ENCODE measurements at places on chromosomes 5 and 9.

DNA sequence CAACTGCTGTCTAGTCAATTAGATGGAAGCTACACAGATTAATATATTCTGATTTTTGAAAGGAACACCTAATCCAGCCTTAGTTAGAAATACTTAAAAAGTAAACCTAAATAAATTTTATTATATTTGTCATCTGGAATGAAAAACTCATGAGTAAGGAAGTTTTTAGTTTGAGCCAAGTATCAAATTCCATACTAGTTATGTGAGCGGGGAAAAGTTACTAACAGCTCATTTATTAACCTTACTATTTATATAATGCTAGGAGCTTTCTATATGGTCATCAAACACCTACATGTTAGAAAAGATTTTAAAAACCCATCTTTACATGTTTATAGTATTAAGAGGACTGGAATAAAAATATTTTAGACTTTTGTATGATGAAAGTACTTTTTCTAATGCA is 41.6 kb upstream of the POU5F2 start:
- no peak for DNase-seq

GRCh38 chr5:36174119-36174518 is 22.2 kb downstream of the SKP2 start:
- no peak for DNase-seq

- DNase-seq: no peak
Observed at GRCh38 chr5:71586052-71586940, 844 bp upstream of the MCCC2 start.

DNA sequence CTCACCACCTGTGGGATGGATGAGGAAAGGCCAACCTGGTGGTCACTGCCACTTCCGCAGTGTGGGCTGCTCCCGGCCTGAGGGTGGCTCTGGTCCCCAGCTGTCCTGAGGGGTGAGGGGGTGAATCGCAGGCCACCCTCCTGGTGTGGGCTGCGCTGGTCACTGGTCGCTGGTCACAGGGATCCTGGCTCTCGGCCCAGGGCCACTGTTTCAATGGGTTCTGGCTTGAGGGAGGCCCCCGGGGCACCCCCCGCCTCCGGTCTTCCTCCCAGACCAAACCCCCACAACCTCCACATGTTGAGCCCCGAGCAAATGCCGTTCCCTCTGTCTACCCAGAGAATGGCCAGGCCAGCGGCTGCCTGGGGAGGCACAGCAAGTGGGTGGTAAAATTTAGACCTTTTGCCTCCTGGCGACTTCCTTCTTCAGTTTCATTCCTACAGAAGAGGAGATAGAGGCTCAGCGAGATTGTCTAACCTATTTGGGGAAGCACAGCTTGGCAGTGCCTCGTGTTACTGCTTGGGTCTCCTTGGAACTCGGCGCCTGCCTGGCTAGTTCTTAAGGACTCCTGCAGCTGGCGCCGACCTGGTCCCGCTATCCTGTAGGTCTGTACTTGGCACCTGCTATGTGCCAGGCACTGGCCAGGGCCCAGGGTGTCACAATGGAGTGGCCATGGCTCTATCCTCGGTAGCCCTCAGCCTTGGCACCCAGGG is 48.2 kb downstream of the RXRA start:
- DNase-seq: no peak

DNA sequence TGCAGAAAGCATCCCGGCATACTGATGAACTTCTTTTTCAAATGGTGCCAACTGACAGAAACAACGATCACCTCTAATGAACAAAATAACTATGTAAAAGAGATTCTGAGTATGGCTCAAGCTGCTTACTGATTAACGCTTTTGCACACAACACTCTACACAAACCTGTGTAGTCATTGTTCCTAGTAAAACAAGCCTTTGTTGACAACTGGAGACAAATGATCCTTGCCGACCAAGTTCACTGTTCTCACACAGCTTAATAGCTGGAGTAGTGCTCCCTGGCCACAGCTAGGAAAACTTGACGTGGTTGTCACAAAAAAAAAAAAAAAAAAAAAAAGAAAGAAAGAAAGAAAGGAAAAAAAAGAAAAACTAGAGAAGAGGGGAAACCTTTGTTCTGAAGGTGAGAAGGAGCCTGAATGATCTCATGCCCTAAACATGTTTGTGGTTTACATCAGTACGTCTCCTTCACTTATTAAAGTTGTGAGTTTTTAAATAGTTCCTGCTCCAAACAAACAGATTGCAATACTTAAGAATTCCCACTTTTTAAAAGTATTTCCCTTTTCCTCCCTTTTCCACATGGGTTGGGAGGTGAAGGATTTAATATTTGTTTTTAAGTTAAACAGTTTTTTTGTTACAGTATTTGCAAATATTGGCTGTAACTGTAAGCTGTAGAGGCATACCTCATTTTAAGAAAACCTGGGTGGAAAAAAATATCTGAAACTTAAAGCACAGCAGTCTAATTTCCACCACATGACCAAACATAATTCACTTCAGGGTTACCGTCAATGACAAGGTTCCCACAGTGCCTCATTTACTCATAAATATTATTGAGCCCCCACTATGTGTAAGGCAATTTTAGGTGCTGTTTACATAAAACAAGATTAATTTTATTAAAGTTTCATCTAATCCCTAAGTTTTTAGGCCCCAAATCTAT is 63.7 kb downstream of the GLIS3 start:
- DNase-seq: no peak

DNA sequence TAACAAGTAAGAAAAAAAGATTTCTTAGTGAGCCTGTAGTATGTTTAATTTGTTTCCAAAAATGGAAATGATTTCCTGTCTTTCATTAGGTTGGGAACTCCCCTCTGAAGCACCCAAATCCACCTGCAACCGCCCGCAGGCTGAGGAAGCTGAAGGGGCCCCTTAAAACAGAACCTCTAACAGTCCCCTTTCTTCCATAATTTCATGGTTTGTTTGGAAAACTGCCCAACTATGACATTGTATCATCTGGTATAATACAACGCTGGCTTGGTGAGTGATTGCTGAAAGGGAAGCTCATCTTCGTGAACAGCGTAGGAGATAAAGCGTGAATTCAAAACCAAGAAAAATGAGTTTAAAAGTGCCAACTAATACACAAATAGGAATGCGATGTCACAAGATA is 215.5 kb downstream of the FSTL4 start:
- DNase-seq: no peak

DNA sequence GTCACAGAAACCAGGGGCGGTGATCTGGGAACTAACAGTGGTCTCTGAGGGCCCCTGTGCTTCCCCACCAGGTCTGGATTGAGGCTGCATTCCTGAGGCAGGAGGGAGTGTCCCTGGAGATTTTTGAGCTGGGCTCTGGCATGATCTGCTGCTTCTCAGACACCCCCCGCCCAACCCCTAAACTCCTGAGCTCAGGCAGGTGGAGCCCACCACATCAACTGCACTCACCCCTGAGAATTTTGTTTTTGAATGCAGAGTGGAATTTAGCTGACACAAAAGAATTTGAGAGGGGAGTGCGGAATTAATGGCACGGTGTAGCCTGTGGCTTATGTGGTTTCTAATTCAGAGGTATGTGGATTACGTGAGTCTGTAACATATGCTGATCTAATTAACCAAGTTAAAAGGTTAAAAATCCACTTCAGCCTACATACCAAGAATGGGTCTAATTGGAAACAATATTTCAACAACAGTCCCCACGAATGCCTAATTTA is 23.9 kb upstream of the CTSL start:
- no peak for DNase-seq

DNA sequence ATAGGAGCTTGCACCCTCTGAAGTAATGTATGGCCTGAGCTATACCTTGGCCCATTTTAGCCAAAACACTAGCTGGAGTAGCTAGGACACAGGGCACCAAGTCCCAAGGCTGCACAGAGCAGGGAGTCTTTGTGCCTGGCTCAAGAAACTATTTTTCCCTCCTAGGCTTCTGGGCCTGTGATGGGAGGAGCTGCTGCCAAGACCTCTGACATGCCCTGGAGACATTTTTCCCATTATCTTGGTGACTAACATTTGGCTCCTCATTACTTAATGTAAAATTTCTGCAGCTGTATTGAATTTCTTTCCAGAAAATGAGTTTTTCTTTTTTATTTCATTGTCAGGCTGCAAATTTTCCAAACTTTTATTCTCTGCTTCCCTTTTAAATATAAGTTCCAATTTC is 1099.2 kb downstream of the CDH18 start:
- no peak for DNase-seq

DNA sequence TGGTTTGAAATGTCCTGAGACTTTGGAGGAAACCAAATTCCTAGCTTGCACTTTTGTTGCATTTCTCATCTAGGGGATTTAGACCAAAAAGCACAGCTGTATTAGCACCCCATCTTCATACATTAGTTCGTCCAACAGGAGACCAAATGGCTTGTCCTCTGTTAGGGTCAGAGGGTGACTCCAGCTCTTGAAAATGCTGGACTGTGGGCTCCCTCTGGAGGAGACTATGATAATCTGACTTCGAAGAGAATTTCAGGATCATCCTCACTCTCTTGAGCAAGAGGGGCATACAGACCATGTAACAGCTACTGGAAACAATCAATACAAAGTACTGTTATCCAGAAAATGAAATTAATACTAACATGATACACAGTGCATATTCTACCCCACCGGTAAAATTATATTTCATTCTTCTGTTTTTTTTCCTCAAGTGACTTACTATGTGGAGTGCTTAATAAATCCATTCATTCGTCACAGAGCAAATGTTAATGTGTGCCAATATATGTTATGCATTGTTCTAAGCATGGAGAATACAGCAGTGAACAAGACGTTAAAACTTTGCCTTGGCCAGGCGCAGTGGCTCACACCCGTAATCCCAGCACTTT is 63.7 kb upstream of the PPP2CA start:
- DNase-seq: no peak

DNA sequence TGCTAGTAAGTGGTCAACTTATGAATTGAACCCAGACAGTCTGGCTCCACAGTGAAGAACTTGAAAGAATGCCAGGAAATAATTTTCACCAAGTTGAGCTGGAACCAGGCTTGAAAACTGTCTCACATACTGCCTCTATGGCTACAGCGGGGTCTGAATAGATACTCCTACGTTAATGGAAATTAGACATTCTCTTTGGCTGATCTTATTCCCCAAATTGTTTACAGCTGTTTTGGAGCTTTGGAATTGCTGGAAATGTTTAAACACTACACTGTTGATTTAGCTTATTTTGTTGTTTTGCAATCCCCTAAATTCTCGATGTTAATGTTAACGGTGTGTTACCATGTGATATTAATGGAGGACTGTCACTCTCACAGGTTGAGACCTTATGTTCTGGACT is 146.4 kb downstream of the FBXL7 start:
- no peak for DNase-seq

DNA sequence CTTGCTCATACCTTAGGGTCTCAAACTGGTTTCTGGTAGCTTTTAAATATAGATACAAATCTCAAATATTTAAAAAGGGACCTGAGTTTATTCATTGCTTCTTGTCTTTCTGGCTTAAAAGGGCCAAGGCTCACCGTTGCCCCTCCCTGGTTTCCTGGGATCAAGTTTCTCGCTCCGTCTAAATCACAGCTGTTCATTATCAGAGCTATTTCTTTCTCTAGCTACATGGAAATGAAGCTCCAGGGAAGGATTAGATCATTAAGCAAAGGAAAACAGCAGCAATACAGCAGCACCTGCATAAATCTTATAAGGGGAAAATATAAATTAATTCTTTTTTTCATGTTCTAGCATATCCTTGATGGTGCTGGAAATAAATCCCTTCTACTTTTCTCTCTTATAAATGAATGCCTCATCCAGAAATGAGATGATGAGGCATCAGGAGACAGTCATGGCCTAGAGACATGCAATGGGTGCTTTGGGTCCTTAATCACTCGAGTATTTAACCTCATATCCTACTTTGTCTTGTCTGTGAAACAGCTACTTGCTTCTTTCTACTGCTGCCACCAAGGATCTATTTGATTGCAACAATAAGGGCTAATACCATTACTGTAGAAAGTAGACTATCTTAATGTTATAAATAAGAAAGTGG is 320.1 kb downstream of the TRPM3 start:
- no peak for DNase-seq

GRCh38 chr9:129316281-129317030 is 138.4 kb upstream of the IER5L start:
- no peak for DNase-seq

DNA sequence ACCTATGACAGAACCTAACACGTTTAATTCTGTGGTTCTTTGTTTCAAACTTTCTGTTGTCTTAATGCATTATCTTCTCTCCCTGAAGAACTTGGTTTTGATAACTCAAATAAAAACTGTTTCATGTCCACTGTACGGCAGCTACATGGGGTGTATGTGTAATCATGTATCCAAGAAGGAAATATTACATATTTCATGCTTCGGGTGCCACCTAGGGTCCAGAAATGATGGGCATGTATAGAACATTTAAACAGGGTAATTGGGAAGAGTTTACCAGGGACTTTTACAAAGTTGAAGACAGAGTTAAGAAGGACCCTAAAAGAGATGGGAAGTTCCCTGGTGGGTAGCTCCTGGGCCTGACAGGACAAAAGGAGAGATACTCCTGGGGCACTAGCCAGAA is 291.3 kb downstream of the FBXL7 start:
- no peak for DNase-seq

DNA sequence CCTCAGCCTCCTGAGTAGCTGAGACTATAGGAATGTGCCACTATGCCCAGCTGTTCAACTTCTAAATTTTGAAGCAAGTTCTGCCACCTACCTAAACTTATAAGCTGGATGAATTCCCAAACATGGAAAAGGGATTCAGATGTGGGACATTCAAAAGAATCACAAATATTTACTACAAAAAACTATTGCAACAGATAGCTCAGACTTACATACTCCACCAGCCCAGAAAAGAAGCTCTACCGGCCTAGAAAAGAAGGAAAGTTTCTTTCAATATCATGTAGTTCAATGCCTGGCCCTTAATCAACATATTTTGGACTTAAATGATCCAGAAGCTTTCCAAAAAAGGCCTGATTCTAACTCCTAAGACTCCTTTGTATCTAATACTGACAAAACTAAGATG is 23.8 kb downstream of the SH3RF2 start:
- DNase-seq: no peak

GRCh38 chr9:13151489-13151888 is 128.0 kb downstream of the MPDZ start:
- no peak for DNase-seq

- DNase-seq: peak; percentile 68
Observed at GRCh38 chr9:2620919-2621721, 467 bp upstream of the VLDLR start.

DNA sequence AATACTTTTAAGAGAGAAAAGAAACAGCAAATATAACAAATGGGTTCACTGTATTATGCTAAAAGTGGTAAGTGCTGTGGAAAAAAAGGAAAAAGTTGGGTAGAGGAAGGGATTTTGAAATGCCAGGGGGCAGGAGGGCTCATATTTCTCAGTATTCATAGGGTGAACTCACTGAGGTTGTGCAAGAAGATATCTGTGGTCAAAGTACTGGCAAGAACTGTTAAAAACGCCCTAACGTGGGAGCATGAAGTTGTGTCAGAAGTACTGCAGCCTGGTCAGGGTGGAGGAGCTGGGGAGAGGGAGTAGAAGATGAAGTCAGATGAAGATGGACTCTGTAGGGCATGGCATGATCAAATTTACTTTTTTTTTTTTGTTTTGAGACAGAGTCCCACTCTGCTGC is 31.2 kb upstream of the SLC28A3 start:
- no peak for DNase-seq

DNA sequence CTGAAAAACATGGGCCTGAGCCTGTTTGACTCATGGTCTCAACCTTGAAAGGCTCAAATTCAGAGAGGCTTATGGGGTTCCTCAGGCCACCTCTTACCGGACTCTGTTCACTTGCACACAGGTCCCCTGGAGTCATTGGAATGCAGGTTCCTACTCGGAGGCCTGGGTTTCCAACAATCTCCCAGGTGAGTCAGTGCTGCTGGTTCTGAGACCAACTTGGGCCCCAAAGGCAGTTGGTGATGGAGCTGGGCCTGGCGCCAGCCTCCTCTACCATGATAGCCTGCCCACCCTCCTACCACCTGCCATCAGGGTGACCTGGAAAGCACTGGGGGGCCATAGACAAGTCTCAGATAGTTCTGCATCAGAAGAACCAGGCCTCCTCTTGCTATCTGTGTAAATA is 188.4 kb downstream of the RGS3 start:
- no peak for DNase-seq

All from hypothalamus (tissue), 51 donors.